ENCODE measurements at places on chromosomes 16 and 17. TPM values are rescaled to one million over a fixed set of nuclear protein-coding genes. Genes with fewer than 3 reads are reported as not detected.

TBC1D26 gene
- not detected for total RNA-seq

SCNN1B gene
- not detected for total RNA-seq

TBC1D3H gene
- not detected for total RNA-seq

NTN3 gene
- not detected for total RNA-seq

LRRC37A3 gene
- total RNA-seq: 3.0 TPM

ADAMTS18 gene
- total RNA-seq: not detected

NT5C3B gene
- total RNA-seq: 35.8 TPM

MT1H gene
- 10.1 TPM for total RNA-seq

SLC5A11 gene
- not detected for total RNA-seq

ADCY9 gene
- 7.4 TPM for total RNA-seq

SEC14L5 gene
- total RNA-seq: 0.08 TPM

ZNF750 gene
- total RNA-seq: 0.08 TPM

TLCD3A gene
- total RNA-seq: 23.6 TPM

CBX2 gene
- total RNA-seq: 5.3 TPM

BCAR1 gene
- total RNA-seq: 93.0 TPM

SCNN1G gene
- 0.04 TPM for total RNA-seq

SRCIN1 gene
- total RNA-seq: 1.0 TPM

FOXF1 gene
- total RNA-seq: not detected

GCGR gene
- total RNA-seq: not detected

SMPD3 gene
- not detected for total RNA-seq

MT3 gene
- not detected for total RNA-seq
